A673 (cell line): ENCODE measurements at places on chromosomes 3 and 15. TPM values are rescaled to one million over a fixed set of nuclear protein-coding genes. Genes with fewer than 3 reads are reported as not detected.

DNA sequence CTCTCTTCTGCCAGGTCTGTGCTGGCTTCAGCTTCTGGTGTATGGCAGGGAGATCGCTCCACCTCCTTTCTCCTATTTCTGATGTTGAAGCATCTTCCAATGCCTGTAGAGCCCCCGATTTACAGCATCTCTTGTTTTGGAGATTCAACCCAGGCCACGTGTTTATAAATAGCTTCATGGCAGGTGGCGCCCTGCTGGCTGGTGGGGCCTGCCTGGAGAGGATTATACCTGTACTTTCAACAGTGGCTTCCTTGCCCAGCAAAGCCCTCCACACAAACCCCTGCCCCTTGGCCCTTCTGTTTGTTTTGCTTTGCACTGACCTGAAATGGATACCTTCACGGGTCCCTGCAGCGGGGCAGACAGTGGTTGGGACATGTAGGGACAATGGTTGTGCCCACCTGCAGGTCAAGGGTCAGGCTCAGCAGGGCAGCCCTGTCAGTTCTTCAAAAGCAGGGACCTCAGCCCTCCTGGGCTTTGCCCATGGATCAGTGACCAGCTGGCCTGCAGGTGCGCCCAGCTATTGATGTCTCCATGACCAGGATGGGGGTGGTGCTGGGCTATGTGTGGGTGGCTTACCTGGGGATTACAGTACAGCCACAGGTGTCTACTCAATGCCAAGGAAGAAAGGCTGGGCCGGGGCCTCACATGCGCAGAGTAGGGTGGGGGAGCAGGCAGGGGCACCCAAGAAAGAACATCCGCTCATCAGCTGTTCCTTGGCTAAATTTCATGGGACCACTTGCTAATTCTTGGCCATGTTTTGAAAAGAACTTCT lies 112.7 kb upstream of the PRR23C start:
- no peak for DNase-seq

Gene GOLGA6L24
- total RNA-seq, result not detected in 2 replicates

Gene DPPA2
- not detected in 2 replicates for total RNA-seq

DNA sequence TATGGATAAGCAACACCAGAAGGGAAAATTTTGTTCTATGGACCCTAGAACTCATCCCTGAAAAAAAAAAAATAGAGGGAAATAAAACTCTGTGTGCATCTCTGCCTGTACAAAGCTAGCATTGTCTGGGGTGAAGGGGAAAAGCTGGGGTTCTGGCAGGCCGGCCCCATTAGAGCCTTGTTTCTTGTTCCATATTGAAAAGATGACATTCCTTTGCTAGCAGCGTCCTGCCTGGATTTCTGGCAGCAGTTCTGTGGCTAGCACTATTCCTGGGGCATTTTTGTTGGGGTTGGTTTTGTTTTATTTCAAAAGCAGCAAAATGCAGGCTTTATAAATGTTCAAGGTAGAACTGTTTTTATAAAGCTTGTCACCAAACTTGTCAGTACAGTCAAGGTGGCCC lies 45.2 kb downstream of the RARB start:
- DNase-seq, result no peak

DNA sequence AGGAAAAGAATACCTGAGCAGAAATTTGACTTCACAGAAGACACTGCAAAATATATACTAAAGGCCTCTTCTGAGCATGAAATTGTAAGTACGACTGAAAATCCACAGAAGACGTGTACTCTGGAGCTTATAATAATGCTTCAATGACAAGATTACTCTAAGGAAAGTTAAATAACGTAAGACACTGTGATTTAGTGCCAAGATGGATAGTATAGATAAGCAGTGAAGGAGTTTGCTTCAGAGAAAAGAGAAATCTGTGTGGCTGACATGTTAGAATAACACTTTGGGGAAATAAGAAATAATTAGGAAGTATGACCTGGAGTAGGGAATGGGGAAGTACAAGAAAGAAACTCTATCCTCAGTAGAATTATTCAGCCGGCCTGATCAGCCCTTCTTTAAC lies 28.9 kb downstream of the ALDH1A2 start:
- no peak for DNase-seq

GRCh38 chr15:58958811-58959210 lies 25.3 kb upstream of the SLTM start:
- DNase-seq, result no peak

DNA sequence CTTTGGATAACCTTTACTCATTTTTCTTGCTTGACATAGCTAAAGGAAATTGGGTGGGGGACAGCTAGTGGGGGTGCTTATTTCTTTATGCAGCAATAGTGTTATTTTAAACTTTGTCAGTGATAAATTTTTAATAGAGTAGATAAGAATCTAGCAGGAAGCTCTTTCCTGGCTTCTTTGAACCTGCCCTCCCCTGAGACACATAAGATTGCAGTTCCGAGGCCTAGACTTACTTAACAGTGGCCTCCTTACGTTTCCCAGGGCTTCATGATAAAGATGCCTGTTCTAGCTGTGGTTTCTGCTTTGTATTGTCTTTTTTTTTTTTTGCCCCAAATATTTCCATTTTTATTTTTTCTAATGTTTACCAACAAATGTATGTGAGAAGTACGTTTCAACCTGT lies 170.1 kb downstream of the VPS8 start:
- peak; percentile 73 for DNase-seq

Gene SAMMSON
- total RNA-seq, result not detected in 2 replicates
